ENCODE measurements at places on chromosomes 12 and 14.
A peak's percentile ranks its signal among the peaks of the same experiment; 100 is the strongest.

GRCh38 chr12:122374707-122375106, 47.8 kb downstream of the CLIP1 start:
- no peak for DNase-seq

DNA sequence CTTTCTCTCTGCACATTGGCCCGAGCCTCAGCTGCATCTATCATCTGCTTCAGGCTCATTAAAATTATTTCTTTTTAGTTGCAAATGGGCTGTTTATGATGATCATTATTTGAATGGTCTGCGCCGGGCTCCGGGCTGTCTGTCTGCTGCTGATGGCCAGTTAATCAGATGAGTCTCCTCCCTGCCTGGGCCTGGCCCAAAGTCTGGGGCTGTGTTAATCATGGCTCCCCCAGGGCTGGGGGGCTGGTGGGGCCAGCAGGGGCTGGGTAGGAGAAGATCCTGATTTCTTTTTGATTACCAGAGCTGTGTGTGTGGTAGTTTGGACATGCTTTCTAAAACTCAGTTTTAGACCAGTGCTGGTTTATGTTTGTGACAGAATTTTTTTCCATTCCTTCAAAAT, 159.1 kb downstream of the PHETA1 start:
- no peak for DNase-seq

- no peak for DNase-seq
Observed at GRCh38 chr14:85084344-85084743, 445.6 kb upstream of the FLRT2 start.

DNA sequence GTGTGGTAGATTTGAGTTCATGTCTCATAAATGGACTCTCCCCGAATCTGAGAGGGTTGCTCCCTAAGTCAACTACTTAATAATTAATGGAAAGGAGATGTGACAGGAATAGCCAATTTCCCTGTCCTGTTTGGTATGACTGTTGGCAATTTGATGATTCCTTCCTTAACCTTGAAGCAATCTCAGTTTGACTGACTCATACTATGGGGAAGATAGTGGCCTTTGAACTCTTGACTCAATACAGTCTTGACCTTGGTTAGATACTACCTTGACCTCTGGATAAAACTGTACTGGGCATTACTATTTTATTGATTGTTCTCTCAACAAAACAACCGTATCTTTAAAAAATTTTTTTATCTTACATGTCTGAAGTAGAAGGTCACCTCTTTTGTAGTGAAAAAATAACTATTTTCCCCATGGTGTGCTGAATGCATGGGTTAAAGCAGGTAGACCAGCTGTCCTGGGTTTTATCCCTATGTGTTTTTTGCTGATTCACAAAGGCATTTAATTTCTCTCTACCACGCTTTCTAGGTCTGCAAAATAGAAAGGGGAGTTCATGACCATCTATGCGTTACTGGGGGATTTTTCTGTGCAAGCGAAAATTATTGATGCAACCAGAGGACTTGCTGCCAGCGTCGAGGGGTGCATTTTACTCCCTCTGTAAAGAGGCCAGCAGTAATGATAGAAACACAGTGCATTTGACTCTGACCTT, 80.1 kb downstream of the ETV6 start:
- DNase-seq = no peak

DNA sequence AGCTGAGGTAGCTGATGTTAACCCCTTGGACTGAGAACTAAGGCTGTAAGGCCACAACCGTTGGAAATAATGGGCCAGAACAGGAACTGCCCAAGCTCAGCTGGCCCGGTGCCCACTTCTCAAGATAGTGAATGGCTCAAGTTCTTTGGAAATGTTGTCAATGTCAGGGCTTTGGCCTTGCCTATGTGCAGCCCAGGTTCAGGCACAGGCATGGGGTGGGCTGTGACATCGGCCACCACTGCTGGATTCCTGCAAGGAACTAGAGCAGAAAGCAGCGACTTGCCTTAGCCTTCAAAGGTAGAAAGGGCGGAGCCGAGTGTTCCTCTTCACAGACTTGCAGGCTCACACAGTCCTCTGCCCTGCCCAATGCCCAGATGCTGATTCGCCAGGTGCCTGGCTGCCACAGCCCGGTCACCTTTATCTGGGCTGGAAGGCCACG, 291.2 kb downstream of the ZFP36L1 start:
- no peak for DNase-seq

- no peak for DNase-seq
Observed at GRCh38 chr12:58046271-58046670, 104.9 kb downstream of the ATP23 start.

- DNase-seq = no peak
Observed at GRCh38 chr12:1842183-1842904, 22.0 kb downstream of the LRTM2 start.

DNA sequence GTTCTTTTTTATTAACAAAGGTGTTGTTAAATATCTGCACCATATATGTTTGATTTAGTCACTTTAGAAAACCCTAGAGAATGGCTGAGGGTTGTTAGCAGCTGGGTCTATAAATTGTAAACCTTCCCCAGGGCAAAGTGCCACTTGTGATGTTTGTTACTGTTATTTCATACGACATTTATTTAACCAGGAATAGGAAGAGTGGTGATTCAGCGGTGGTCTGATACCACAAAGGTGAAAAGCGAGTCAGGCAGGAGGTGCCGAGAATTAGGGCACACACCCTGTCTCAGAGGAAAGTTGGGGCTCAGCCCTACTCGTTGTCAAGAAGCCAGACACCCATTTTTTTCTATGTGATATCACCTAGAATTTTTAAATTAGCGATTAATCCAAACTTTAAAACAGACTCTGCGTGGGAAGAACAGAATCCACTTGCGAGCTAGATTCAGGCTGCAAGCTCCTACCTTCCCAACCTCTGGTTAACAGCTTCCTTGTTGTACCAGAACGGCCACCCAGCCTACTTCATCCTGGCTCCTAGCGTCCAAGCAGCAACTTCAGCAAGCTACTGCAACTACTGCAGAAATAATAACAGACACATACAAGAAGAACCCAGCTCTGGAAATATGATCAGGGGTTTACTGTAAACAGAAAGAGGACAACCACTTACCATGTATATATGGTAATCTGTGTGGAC, 126.7 kb downstream of the TMEM132D start:
- DNase-seq = peak; percentile 57

GRCh38 chr12:39275846-39276245, 167.1 kb downstream of the KIF21A start:
- no peak for DNase-seq

DNA sequence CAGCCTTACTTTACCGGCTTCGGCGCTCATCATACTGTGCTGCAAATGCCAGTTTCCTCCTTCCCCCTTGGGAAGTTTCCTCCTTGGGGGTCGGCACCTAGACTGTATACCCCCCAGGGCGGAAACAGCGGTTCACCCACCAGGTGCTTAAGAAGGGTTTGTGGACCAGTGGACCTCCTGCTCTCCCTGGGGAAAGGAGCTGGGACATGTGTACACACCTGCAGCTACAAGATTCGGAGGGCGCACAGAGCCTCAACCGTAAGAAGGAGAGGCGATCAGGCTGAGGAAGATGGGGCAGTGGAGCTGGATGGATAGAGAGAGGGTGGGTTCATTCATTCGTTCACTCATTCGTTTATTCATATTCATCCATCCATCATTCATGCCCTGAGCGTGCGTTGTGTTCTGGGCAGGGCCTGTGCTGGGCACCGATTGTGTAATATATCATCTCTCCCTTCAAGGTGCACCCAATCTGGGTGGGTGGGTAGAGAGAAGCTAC, 717 bp upstream of the ZNF839 start:
- DNase-seq = no peak

GRCh38 chr12:123233505-123234308, 471 bp downstream of the MTRFR start:
- DNase-seq = no peak

DNA sequence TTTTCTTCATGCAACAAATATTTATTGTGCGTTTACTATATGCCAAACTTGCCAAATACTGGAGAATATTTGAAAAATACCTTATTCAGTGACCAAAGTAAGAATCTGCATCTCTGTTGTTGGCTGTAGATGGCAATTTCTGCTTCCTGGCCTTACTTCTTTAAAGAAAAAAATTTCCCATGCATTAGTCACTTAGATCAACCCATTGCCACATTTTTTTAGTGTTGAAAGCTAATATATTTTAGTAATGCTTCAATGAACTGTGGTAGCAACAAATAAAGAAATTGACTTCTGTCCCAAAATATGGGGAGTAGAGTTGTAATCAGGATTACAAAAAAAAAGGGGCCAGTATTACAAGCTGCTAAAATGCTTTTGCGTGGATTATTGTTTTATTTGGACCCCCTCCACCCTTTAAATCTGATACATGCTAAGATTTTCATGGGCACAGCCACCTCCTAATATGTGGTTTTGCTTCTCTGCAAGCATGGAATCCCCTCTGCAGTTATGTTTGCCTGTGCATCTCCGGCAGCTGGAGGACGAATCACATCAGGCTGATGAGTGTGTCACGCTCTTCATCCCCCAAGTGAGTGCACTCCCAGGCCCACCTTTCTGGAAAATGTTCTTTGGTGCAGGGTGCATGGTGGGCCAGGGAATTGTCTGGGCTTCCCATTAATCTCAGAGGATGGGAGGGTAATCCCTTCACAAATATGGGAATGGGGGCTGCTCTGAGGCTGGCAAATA, 38.1 kb upstream of the PTCSC3 start:
- no peak for DNase-seq

GRCh38 chr12:10031771-10032175, 1.3 kb downstream of the CLEC9A start:
- no peak for DNase-seq

DNA sequence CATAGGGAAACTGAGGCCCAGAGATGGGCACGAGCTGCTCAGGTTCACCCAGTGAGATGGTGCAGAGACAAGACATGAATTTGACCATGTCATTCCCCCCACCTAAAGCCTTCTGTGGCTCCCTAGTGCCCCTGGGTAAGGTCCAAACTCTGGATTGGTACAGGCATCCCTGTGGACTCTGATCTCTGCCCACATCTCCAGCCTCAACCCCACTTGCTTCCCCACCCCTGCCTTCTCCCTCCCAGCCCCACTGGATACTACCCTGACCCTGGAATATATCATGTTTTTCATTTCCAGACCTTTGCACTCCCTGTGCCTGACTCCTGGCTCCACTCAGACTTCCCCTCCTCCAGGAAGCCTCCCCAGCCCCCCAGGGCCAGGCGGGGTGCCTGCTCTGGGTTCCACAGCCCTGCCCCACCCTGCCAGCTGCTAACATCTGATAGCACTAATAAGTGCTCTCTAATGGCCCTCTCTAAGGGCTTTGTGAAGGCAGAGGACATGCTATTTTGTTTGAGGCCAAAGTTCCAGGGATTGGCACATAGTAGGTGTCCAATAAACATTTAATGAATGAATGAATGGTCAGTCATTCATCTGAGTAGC, 1.1 kb upstream of the SDSL start:
- DNase-seq = no peak

DNA sequence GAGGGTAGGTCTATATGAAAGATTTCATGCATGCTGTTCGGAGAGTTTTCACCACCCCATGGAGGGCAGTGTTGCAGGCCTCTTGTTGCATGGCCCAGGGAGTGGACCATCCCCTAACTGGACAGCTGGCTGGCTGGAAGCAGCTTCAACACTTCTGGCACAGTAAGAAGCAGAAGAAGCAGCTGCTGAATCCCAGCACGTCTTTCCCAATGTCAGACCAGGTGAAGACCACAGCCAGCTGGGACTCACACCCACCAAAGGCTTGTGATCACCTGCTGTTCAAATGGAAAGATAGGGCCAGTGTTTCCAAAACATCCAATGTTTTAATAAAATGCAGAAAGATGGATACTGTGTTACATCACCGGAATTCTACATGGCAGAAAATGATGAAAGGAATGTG, 1423.6 kb downstream of the AACS start:
- no peak for DNase-seq

DNA sequence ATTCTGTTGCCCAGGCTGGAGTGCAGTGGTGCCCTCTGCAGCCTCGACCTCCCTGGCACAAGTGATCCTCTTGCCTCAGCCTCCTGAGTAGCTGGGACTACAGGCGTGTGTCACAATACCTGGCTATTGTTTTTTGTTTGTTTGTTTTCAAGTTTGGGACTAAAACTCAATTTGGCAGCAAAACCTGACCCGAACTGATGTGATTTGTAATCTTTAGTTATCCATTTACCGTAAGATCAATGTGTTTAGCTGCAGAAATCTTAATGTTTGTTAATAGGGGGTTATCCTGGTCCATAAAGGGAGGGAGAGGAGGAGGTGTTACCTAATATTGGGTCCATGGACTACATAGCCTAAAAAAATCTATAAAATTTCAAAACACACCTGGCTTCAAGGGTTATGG, 738 bp upstream of the C1S start:
- no peak for DNase-seq

- DNase-seq = no peak
Observed at GRCh38 chr14:61430066-61430757, 108.8 kb downstream of the PRKCH start.

DNA sequence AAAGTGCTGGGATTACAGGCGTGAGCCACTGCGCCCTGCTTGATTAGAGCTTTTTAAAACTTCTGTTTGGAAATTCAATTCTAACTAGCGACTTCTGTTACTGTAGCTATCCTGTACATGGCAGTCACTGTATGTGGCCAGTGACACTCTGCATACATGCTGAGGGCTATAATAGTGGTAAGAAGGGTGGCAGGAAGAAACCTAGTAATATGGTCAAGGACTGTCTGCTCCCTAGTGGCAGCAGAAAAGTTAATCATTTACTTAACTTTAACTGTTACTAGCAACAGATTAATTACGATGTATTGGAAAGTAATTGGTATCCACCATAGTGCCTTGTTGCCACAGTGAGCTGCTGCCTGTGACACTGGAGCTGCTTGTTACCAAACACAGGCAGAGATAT, 149.0 kb downstream of the KITLG start:
- DNase-seq = no peak

DNA sequence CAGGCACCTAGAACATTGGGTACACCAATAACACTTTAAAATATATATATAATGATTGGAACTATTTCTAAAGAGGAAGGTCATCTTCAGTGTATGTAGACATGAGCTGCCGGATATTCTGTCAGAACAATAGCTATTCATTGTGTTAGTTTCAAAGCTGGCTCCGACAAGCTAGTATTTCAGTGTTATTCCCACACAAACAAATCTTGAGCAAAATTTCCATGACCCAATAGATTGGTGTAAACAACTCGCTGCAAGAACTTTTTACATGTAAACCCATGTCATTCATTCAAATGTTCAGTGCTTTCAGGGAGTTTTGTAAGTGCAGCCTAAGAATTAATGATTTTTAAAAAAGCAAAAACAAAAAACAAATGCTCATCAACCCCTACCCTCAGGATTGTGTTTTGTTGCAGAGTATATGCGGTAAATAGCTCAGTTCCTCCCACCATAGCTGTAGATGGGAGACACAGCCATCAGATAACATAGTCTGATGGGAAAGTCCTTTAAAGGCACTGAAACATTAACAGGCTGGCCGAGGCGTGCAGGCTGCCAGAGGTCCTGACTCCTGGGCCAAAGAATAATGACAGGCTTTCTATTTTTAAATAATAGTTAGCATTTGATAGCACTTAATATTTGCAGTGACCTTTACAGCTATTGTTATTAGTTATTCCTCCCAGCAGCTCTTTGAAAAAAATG, 150.3 kb upstream of the ARHGAP5 start:
- DNase-seq = no peak

GRCh38 chr14:100159094-100159864, at the start of gene DEGS2:
Gene DEGS2, minus strand, starts transcription at chr14:100159645. Its CDS starts 58 bp downstream, at chr14:100159587.
- peak; percentile 55 for DNase-seq
